ENCODE measurements at places on chromosomes 2 and 18. TPM values are rescaled to one million over a fixed set of nuclear protein-coding genes. Genes with fewer than 3 reads are reported as not detected.

The NEU2 gene
- not detected for total RNA-seq

The REEP1 gene
- 0.38 TPM for total RNA-seq

The ID2 gene
- total RNA-seq = 250 TPM

The PLEKHM3 gene
- 9.2 TPM for total RNA-seq

The NFU1 gene
- 61.2 TPM for total RNA-seq

The KYNU gene
- total RNA-seq = 0.14 TPM

The ITPRIPL1 gene
- total RNA-seq = 31.4 TPM

The IMPA2 gene
- 20.2 TPM for total RNA-seq

The IRS1 gene
- 4.6 TPM for total RNA-seq

The FAP gene
- not detected for total RNA-seq

The CD8B2 gene
- total RNA-seq = 0.62 TPM

The AKAIN1 gene
- not detected for total RNA-seq

The SH3BP4 gene
- 1.5 TPM for total RNA-seq

The KCNG2 gene
- not detected for total RNA-seq

The IFIH1 gene
- total RNA-seq = 37.8 TPM

The SMCHD1 gene
- 137 TPM for total RNA-seq

The KCTD1 gene
- total RNA-seq = 7.6 TPM

The SNORC gene
- 4.0 TPM for total RNA-seq

The PRSS56 gene
- not detected for total RNA-seq

The VAPA gene
- 197 TPM for total RNA-seq

The PROC gene
- total RNA-seq = not detected

The TIMM21 gene
- total RNA-seq = 23.9 TPM

Measured in activated T-cell treated with anti-CD3 and anti-CD28 coated beads, Interleukin-2, amount 50 U/mL, for 72 hours (primary cell).